Retinal pigment epithelial cell (primary cell): ENCODE measurements at places on chromosomes 7 and 10.

- DNase-seq, result no peak
Measured at GRCh38 chr10:114802177-114802576, 19.4 kb upstream of the FHIP2A start.

DNA sequence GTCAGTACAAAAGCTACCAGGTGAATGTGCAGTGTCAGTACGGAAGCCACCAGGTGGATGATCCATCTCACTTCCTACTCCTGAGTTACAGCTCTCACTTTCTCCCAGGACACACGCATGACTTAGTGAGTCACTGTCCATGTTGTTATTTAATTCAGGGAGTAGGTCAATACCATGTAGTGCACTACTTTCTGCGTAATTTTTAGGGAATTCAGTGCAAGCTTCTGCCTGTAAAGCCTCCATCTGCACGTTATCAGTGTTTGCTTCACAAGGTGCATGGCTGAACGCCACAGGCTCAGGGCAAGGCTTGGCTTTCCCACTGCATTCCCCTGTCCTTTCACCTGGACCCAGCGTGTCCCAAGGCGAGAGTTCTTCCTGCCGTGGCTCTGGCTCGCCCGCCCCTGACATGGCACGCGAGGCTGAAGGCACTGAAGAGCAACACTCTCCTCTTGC is 59.5 kb downstream of the LARP4B start:
- no peak for DNase-seq

- no peak for DNase-seq
Measured at GRCh38 chr7:70313271-70313670, 715.0 kb downstream of the AUTS2 start.

GRCh38 chr10:67506083-67506756 is 189.8 kb downstream of the CTNNA3 start:
- no peak for DNase-seq

DNA sequence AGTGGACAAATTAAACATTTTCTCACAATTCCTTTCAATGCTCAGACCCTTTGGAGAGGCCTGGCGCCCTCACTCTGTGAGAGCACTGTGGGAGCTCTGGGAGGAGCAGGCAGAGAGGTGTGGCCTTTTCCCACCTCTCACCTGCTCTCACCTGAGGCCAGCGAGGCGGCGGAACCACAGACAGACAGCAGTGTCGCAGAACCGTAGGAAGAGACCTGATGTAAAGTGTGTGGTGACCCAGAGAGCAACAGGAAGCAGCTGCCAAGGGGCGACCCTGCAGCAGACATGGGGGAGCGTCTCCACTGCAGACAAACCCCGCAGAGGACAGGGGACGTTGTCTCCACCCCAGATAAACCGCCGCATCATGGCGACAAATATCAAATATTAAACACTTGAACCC is 15.6 kb upstream of the PARP12 start:
- DNase-seq, result no peak
